ENCODE measurements at places on chromosomes 11 and 22.

DNA sequence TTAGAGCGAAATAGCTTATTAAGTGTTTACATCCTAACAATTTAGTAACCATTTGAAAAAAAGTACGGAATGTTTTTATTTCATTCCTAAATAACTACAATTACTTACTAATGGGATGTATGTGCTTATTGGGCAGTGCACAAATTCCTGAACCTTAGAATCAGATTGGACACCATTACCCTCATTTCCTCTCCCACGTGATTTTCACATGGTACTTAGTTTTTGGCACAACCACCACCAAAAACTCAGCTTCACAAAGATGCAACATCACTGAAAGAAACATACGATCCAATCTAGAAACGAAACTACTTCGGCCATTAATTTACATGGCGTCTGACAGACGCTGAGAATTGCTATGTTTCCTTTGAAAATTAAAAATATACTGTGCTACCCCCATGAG, 81.5 kb downstream of the FBXO7 start:
- DNase-seq = no peak

DNA sequence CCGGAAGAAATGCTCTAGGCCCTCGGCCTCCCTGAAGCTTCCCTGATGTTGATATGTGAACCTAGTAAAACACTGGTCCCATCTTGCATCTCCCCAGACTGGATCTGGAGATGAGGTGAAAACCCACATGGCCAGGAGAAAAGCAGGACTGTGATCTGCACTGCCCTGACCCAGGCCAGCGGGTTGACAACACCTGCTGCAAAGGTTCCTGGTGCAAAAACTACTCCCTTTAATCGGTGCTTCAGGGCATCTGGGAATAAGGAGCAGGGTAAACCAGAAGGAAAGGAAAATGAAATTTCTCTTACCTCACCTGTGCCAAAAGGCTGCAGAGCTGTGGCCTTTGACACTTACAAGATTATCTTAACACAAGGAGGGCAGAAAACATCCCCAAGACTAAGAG, 30.6 kb downstream of the PACSIN2 start:
- no peak for DNase-seq

DNA sequence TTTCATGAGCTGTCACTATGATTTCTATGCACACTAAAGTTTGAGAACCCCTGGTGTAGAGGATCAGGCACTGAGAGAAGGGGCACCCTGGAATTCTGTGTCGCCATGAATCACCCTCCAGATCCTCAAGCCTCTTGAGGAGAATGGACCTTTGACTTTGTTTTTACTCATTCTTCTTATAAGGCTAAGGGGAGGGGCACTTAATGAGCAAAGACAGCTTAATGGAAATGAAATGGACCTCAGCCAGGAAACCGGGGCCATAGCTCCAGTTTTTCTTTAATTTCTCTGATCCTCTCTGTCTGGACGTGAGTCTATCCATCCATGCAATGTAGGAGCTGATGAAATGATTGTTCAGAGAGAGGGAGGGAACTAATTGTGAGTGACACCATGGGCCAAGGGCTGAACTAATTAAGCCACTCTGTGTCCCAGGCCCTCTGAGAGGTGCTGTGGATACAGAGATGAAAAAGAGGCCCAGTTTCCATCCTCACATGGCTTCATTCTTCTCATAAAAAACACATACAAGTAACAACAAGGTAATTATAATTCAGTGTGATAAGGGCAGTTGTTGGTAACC, 32.8 kb downstream of the OR2AT4 start:
- DNase-seq = peak; percentile 36

DNA sequence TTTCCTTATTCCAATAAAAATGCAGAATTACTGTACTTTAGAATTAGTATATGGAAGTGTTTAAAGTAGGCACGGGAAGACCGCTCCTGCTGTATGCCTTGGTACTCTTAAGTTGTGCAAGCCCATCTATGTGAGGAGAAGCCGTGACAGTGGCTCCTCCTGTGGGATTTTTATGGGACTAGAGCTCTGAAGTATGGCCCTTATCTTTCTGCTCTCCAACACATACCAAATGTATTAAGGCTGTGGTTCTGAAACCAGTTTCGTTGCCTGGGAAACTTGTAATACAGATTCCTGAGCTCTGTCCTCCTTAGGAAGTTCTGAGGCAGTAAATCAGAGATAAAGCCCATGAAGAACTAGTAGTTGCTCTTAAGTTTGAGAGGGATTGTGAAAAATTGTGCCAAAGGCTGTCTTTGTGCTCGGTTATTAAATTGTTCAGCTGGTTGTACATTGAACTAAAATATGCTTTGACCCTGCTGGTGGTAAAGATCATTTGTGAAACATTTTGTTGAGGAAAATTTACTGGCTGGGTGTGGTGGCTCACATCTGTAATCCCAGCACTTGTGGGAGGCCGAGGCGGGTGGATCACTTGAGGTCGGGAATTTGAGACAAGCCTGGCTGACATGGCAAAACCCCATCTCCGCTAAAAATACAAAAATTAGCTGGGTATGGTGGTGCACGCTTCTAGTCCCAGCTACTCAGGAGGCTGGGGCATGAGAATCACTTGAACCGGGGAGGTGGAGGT, 29.3 kb downstream of the RTN3 start:
- peak; percentile 61 for DNase-seq

GRCh38 chr11:111515591-111515990, 1.0 kb downstream of the HOATZ start:
- no peak for DNase-seq

GRCh38 chr11:105466582-105467228, 143.2 kb upstream of the GRIA4 start:
- DNase-seq = peak; percentile 76

GRCh38 chr11:9091044-9091922, at the start of gene SCUBE2:
TSS of gene SCUBE2 (minus strand) at chr11:9091599. CDS start at chr11:9091528, 71 bp downstream.
- peak; percentile 23 for DNase-seq

GRCh38 chr11:61011950-61012736, 40.7 kb downstream of the CD6 start:
- peak; percentile 69 for DNase-seq

DNA sequence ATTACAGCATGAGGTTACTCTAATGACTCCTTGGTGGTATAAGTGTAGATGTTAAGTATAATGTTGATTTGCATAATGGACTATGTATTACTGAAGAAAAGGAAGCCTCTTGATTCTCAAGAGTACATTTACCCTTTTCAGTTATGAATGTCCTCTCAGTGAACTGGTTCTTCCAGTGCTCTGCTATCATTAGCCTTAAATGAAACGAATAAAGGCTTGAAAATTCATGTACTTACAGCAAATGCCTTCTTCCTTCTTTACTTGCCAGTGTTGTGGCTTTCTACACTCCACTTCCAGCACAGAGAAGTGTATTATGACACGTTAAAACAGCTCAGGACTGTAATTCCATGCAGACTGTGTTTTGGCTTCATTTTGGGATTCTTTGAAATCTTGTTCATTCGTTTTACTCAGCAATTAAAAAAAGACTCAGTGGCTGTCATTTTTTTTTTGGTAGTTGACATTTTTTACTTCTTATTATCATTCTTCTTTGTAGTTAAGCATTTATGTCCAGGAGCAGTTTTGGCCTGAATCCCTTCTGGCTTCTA, 96.9 kb downstream of the MTMR3 start:
- no peak for DNase-seq

DNA sequence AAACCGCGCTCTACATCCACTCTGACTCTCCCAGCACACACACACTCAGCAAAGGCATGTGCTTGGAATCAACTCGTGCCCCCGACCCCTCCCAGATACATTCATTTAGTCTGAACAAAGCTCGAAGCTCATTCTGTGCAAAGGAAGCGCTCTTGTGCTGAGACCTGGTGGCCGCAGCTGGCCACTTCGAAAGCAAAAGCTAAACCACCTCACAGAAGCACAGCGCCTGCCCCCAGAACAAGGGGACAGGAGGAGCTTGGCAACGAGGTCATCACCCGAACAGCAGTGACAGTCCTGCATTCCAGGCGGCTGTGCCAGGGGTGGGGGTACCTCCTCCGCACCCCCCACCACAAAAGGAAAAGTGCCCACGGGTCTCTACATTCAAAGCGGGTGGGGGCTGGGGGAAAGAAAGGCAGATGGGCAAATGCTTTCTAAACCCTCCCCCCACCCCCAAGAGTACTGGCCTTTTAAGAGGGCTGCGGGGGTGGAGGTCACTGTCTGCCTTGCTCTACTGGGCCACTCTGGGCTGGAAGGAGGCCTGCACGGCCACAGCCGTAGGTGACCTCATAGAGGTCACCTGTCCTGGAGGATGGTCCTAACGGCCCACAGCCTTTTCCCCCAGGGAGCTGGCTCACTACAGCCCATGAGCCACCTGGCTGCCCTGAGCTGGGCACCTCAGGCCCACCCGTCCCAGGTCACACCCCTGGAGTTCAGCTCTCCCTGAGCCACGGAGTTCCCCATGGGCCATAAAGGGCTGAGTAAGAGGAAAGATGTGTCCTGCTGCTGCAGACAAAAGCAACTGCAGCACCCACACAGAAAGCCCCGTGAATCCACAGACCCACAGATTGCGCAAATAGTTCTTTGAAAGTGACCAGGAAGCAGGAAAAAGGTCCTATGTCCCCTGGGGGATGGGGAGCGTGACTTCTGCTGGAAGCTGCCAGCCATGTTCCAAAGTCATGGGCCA, 21.3 kb downstream of the CBX7 start:
- DNase-seq = peak; percentile 14

Measured in EL (cell line).